Right lobe of liver (tissue), 6 donors: ENCODE measurements at places on chromosomes 6 and 20. TPM values are rescaled to one million over a fixed set of nuclear protein-coding genes. Genes with fewer than 3 reads are reported as not detected.

The FAM50B gene
- total RNA-seq, result 3.6 TPM

The GSTA3 gene
- not detected for total RNA-seq

The TPBG gene
- 0.68 TPM for total RNA-seq

The THBD gene
- 4.6 TPM for total RNA-seq

The STK4 gene
- total RNA-seq, result 9.7 TPM

DNA sequence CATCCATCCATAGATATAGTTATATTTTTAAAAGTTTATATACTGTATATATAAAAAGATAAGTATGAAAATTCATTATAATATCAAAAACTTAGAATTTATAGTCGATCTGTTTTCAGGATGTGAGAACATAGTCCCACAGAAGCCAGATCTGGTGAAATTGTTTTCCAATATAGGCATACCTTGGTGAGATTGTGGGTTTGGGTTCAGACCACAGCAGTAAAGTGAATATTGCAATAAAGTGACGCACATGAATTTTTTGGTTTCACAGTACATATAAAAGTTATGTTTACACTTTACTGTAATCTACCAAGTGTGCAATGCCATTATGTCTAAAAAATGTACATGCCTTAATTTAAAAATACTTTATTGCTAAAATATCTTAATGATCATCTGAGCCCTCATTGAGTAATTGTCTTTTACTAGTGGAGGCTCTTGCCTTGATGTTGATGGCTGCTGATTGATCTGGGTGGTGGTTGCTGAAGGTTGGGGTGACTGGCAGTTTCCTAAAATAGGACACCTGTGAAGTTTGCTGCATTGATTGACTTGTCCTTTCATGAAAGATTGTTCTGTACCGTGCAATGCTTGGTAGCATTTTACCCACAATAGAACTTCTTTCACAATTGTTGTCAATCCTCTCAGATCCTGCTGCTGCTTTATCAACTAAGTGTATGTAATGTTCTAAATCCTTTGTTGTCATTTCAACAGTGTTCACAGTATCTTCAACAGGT is 29.8 kb downstream of the AIG1 start:
- no peak for DNase-seq
- no peak overlapping the region for H3K4me3 ChIP-seq
- H3K27ac ChIP-seq, result no peak overlapping the region
- H3K27me3 ChIP-seq, result no peaks in the 10 kb centered on the region
- H3K36me3 ChIP-seq, result no peaks in the 10 kb centered on the region

- no peak overlapping the region for H3K4me3 ChIP-seq
- no peak for DNase-seq
- no peaks in the 10 kb centered on the region for H3K36me3 ChIP-seq
- no peaks in the 10 kb centered on the region for H3K27me3 ChIP-seq
- no peak overlapping the region for H3K27ac ChIP-seq
Observed at GRCh38 chr6:19757036-19757435, 80.1 kb upstream of the ID4 start.

- H3K4me1 ChIP-seq, result no peaks in the 10 kb centered on the region
- no peak overlapping the region for H3K27ac ChIP-seq
- no peaks in the 10 kb centered on the region for H3K27me3 ChIP-seq
- no peaks in the 10 kb centered on the region for H3K36me3 ChIP-seq
- H3K4me3 ChIP-seq, result no peak overlapping the region
- no peak for DNase-seq
Observed at GRCh38 chr6:53604623-53605190, 59.8 kb upstream of the GCLC start.

- no peak overlapping the region for H3K4me3 ChIP-seq
- peak; percentile 22 for DNase-seq
- H3K4me1 ChIP-seq, result no peaks in the 10 kb centered on the region
- H3K27ac ChIP-seq, result no peak overlapping the region
Observed at GRCh38 chr6:147586044-147586443, 77.6 kb downstream of the SAMD5 start.

GRCh38 chr20:23446505-23446904 is 6.2 kb downstream of the CST11 start:
- H3K27me3 ChIP-seq, result no peaks in the 10 kb centered on the region
- H3K4me3 ChIP-seq, result no peak overlapping the region
- H3K4me1 ChIP-seq, result no peaks in the 10 kb centered on the region
- no peak for DNase-seq

DNA sequence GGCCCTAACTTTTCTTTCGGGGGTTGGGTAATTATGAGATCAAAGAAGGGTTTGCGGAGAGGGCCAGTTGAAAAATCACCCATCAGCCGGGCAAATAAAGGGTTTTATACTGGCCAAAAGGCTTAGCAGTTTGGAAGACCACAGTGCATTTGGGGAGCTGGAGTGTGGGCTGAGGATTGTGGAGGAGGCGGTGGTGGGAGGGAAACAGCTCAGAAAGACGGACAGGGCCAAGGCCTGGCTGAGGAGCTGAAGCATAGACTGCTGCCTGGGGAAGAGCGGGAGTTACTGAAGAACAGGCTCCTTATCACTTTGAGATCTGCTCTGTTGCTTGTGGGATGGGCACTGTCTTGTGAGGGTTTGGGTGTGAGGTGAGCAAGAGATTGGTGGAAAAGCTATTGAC is 144.2 kb downstream of the CARMIL1 start:
- no peak for DNase-seq
- H3K27me3 ChIP-seq, result no peaks in the 10 kb centered on the region
- H3K4me3 ChIP-seq, result no peak overlapping the region
- H3K36me3 ChIP-seq, result no peaks in the 10 kb centered on the region

DNA sequence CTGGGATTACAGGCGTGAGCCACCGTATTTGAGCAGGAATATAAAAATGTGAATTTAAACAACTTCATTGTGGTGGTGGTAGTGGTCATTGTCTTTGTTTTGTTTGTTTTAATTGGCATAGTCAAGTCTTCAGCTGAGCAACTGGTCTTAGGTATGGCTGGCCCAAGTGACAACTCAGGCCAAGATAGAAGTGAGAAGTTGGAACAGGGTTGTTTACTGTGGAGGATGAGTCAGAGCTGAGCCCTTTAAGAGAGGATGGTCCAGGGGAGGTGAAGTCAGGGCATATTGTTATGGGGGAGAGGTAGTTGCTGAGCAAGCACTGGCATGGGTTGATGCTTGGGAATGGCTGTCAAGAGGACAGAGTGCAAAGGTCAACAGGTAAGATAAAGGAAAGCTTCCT is 308.2 kb downstream of the FARS2 start:
- no peak overlapping the region for H3K4me3 ChIP-seq
- no peak overlapping the region for H3K27ac ChIP-seq
- H3K27me3 ChIP-seq, result no peaks in the 10 kb centered on the region
- no peaks in the 10 kb centered on the region for H3K36me3 ChIP-seq
- no peak for DNase-seq
- H3K4me1 ChIP-seq, result no peaks in the 10 kb centered on the region

DNA sequence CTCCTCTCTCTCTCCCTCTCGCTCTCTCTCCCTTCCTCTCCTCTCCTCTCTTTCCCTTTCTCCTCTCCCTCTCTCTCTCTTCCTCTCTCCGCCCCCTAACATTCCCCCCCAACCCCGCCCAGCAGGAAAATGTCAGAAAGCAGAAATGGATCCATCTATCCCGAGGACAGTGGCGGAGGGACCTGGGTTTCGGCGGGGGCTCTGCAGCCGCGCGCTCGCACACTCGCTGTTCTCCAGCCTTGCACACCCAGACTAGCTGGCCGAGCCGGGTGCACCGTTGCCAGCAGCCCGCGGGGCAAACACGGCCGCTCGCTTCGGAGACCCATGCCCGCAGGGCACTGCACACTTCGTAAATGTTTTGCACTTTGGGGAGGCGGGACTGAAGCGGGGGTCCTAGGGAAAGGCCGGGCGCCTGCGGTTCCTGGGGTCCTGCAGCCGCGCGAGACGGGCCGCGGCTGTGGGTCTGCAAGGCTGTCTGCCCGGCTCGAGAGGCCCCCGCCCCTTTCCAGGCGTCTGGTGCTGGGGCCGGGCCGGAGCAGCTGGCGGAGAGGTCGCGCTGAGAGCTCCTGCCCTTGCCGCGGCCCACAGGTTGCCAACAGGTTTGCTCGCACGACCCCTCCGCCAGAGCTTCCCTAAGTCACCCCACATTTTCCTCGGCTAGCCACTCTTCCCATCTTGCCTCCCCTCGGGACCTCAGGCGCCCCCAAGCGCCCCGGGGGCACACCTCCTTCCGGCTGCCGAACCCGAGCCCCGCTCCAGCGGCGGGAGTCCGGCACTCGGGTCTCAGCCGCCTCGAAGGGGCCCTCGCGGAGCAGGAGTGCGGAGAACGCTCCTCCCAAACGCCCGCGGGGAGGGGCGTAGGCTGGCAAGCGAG is 818 bp upstream of the MDGA1 start:
- H3K4me3 ChIP-seq, result peak overlapping the region; percentile 69
- peak; percentile 68 for DNase-seq
- no peaks in the 10 kb centered on the region for H3K27me3 ChIP-seq
- H3K36me3 ChIP-seq, result no peaks in the 10 kb centered on the region
- H3K4me1 ChIP-seq, result no peaks in the 10 kb centered on the region
- no peak overlapping the region for H3K27ac ChIP-seq

GRCh38 chr6:133699741-133700385 is 189.1 kb upstream of the TCF21 start:
- H3K27me3 ChIP-seq, result no peaks in the 10 kb centered on the region
- H3K27ac ChIP-seq, result no peak overlapping the region
- no peaks in the 10 kb centered on the region for H3K36me3 ChIP-seq
- no peak for DNase-seq
- no peak overlapping the region for H3K4me3 ChIP-seq

GRCh38 chr6:27591699-27592480 is 119.0 kb upstream of the ZNF184 start:
- no peak for DNase-seq
- no peak overlapping the region for H3K4me3 ChIP-seq
- H3K27me3 ChIP-seq, result no peaks in the 10 kb centered on the region
- no peaks in the 10 kb centered on the region for H3K4me1 ChIP-seq

DNA sequence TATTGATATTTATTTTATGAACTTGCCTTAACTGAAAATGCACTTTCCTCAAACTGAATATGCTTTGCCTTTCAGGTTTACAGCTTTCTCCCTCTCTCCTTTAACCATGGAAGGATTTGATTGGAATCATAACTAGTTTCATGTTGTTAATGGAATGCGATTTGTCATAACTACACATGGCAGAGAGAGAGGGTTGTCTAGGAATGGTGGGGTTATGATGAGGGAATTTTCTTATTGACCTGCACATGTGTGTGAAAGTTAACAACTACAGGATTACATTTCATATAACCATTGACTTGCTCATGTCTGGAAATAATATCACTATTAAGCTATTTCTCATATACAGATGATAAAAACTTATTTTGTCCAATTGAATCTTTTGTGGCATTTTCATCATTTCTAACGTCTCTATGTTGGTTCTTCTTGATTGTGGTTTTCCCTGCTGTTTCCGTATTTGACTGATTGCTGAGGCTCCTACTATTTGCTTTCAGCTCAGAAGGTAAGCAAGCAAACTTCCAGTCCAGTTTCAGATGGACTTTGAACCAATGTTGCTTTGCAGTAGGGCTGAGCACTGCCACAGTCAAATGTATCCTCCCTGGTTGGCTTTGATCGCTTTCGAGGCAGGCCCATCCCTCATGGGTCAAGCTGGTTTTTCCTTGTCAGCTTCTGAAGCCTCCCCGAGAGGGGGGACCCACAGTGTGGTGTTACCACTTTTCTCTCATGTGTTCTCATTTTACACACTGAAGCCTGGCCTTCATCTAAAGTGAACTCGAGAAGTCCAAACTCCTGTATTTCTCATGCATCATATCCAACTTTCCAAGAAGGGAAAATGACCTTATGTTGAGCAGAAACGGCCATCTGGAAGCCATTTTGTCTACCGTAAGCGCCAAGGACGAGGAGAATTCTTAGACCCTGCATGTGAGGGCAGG is 7.6 kb upstream of the CCN2 start:
- DNase-seq, result peak; percentile 21
- no peak overlapping the region for H3K4me3 ChIP-seq
- peaks cover 13% of the 10 kb centered on the region for H3K4me1 ChIP-seq
- H3K27me3 ChIP-seq, result no peaks in the 10 kb centered on the region
